ENCODE measurements at places on chromosomes 6 and 20.

DNA sequence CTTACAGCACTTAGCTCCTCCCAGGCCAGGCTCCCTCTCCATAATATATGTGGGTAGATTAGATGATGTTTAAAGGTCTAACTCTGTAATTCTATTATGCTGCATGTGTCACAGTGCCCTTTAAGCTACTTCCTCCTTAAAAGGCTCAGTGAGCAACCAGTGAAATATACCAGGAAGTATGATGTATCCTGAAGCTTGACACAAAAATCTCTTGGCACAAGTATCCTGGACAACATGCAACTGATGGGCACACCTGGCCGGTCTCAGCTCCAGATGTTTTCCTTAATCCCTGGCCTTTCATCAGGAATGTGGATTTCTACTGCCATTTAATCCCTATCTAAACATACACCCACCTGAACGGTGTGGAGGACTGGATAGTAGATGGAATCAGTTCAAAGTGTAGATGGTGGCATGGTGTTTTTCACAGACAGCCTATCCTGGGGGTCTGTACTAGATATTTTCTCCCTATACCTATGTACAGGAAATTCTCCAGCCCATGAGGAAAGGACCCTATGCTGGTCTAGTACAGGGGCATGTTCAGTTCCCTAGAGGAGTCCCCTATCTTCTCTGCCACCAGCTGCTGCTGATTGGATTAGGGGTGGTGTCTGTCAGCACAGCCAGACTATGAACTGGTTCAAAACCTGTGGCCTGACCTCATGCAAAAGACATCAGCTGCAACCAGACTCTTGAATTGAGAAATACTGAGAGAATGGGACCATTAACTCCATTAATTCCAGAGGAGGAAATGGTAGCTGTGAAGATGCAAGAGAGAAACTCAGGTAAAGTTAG lies 59.4 kb upstream of the CITED2 start:
- DNase-seq, result no peak

- DNase-seq, result peak; percentile 29
Observed at GRCh38 chr6:9628819-9629218, 786.1 kb downstream of the TFAP2A start.

DNA sequence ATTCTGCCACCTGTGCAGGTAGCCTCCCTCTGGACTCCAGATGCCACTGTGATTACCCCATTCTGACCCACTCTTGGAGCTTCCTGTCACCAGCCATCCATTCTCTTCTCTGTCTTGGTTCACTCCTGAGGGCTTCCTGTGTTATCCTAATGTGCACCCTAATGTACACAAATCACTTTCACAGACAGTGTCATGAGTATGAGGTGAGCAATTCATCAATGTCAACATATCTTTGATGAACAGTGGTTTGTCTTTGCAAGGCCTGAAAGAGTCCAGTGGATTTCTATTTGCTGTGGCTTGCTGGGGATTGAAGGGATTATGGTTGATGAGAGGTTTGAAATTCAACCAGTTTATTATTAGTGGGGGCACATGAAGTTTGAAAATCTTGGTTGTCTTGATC lies 63.8 kb upstream of the EEF1E1 start:
- no peak for DNase-seq

DNA sequence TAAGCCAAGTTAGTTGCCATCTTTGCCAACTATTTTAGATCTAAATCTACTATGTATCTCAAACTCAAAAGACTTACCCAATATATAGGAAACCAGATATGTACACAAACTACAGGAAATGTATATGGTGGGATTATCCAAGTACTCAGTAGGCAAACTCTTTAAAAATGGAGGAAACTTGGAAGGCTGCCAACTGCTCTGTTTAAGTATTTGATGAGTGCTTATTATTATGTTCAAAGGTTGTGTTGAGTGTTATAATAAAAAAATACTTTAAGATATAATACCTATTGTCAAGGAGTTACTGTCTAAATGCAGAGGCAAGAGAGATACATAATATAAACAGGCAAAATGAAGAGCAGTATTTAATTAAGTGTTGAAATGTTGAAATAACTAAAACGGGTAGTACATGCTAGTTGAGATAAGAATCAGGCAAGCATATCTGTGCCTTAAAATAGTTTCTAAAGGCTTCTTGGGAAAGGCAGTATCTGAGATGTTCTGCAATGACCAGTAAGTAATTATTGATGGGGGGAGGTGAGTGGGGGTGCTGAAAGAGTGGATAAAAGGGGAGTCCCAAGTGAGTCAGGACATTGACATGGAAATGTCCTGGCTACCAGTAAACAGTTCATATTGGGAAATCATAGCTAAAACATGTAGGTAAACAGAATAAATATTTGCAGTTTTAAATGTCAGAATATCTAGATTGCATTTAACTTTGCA lies 6.5 kb upstream of the DST start:
- no peak for DNase-seq

DNA sequence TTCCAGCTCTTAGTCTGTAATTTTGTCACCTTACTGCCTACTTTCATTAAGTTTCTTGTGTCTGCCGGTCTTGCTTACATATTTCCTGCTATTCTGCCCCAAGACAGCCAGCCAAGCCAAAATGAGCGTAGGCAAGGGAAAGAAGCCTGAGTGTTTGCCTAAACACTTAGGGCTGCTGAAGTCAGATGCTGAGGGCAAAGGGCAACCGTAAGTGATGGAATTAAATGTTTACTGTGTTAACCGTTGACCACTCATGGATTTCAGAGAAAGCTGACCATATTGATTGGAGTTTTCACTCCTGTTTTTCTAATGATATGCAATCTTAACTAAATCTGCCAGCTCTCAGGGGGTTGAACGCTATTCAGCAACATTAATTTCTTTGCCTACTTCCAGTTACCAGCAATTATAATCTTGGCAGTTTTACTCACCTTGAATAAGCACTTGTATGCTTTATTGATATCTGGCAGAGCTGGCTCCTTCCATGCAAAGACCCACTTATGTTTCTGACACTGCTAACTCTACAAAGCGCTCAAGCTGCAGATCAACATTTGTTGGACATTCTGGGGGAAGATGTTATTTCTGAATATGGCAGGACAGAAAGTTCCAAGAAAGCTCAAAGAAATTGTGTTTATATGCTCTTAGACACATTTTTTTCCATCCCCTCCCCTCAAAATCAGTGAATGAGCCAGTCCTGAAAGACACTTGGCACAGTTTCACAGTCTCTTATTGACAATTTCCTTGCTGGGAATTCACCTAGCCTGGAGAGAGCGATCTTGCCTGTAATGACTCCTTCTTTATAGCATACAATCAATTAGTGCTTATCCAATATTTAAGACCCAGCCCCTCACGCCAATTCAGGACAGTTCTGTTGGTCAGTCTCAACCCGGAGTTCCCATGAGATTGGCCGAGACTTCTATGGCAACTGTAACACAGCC lies 183.8 kb downstream of the PLCB1 start:
- DNase-seq, result no peak

DNA sequence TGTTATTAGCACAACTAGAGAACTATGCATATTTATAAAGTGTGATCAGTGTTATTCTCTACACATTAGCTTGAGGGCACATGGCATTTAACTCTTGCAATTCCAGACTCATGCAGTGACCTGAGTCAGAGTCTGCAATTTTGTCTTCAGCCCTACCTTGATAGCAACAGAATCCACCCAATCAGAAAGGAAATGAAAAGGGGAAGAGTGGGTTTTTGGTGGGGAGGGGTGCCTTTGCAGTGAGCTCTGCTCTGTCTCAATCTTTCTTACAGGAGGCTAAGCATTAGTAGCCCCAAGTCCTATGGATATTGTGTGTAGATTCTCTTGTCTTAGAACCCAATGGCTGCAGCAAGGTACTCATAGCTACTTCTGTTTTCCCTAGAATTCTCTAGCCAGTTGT lies 489.2 kb downstream of the DHX35 start:
- DNase-seq, result no peak

DNA sequence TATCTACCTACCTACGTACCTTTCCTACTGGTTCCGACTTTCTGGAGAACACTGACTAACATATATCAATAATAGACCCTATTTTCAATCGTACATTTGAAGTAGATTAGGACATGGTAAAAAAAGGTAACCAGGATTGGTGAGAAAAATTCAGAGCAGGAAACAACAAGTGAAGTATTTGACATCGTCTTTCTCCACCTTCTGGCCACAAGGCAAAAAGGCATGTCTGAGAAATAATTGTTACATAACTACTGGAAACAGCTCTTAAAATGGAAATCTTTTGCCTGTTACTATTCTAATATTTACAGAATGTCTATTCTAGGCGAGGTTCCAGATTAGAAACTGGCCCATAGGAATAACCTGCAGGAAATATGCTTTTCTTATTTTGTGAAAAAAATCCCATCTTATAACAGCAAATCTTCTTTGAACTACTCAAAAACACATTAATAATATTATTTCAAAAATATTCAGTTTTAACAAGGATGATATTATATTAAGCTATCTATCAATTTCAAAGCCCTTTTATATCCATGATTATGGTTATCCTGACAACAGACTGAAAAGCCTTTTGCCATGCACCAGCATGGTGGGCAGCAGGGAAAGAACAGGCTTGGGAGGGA lies 80.8 kb downstream of the RCAN2 start:
- no peak for DNase-seq

DNA sequence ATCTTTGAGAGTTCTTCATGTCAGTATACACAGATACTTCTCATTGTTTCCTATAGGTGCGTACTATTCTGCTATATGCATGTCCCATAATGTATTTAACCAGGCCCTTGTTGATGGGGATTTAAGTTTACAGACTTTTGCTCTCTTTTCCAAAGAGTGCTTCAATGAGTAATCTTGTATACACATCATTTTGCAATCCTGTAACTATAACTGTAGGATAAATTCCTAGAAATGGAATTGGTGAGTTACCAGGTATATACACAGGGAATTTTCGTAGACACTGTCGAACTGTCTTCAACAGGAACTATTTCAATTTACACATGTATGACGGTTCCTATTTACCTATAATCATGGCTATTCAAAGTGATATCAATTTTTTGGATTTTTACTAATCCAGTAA lies 15.2 kb upstream of the SNRPC start:
- DNase-seq, result no peak

DNA sequence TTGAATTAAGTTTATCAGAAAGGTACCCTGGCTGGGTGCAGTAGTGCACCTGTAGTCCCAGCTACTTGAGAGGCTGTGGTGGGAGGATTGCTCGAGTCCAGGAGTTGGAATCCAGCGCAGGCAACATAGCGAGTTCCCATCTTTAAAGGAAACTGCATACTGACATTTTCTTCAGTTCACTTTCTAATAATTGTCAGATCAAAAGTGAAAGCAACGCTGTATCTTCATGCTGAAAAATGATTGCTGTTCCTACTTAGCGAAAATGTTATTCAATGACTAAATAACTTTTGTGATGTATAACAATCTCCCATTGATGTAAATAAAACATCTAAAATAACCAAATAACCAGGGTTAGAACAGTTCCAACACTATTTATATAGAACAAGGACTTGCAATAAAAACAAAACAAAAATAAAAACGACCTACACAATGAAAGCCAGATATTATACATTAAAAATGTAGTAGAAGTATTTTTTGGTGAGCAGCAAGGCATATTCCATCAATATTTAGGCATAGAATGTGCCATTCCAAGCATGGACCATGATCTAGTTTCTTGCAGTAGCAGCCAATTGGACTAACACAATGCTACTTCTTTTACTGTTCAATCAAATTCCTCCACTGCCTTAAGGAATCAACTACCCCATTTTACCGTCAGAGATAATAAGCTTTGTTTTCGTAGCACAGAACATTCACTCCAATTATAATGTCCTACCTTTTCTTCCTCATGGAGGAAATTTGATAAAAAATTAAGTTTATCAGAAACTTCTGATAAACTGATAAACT lies 1.5 kb downstream of the LATS1 start:
- peak; percentile 8 for DNase-seq

- DNase-seq, result no peak
Observed at GRCh38 chr6:169176361-169176991, 77.2 kb downstream of the THBS2 start.

- no peak for DNase-seq
Observed at GRCh38 chr20:59831024-59831915, 102.2 kb downstream of the SYCP2 start.

DNA sequence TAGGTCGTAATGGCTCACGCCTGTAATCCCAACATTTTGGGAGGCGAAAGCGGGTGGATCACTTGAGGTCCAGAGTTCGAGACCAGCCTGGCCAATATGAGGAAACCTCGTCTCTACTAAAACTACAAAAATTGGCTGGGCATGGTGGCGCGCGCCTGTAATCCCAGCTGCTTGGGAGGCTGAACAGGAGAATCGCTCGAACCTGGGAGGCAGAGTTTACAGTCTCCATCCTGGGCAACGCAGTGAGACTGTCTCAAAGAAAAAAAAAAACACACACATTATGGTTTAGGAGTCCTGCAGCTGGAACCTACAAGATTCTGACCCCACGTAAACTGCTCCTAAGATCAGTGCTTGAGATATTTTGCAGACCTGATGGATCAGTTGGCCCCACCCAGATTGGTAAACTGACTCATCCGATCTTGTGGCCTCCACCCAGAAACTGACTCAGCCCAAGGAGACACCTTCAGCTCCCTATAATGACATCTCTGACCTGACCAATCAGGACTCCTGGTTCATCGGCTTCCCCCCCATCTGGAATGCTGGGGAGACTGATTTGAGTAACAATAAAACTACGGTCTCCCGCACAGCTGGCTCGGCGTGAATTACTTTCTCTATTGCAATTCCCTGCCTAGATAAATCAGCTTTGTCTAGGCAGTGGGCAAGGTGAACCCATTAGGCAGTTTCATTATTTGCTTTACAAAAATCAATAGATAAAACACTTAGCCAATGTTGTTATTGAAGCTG lies 96.2 kb upstream of the BTN3A2 start:
- peak; percentile 40 for DNase-seq

DNA sequence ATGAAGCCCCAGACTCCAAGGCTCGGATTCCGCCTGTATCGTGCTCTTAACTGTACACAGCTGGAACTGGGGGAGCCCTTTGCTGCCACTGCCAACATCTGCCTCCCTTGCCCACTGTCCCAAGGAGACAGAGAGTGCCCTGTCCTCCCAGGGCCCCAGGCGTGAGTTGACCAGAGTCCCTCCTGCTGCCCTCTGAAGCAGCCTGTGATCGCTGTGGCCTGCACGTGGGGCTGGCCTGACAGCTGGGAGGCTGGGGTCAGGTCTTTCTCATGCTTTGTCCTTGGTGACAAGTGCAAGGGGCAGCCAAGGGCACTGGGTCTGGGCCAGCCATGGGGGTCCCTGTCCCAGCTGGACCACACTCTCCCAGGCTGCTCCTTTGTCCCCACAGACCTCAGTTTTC lies 44.3 kb downstream of the KIAA1755 start:
- no peak for DNase-seq

DNA sequence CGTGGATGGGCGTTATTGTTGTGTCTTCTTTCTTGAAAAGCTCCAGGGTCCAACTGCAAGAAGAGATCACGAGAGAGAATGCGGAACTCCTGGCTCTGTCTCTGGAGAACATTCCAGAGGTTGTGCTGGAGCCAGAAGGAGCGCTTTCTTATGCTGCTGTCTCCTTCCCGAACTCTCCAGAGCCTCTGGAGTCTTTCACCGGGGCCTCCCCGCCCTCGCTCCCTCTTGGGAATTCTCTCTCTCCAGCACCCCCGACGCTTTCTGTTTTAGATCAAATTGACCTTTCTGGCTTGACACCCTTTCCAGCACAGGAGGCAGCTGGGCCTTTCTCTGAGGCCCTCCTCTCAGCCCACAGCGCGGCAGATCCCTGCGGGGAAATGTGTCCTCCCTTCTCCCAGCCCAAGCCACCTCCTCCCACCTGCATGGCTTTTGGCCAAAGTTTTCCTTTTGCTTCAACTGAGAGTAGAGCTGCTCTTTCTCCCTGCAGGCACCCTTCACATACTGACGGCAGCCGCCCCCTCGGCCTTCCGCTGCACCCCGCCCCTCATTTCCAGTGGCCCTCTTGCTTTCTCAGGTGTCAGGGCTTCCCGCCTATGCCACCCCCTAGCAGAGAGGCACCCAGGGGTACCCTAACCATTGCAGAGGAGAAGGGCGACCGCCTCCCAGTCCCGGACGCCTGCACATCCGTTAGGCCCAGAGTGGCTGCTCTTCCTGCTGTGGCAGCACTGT lies 6.6 kb upstream of the CCR6 start:
- no peak for DNase-seq

Data from RPMI8226 (cell line).